ENCODE measurements at places on chromosomes 7 and 10.

- no peak for DNase-seq
Measured at GRCh38 chr10:114779803-114780576, 41.6 kb upstream of the FHIP2A start.

- no peak for DNase-seq
Measured at GRCh38 chr10:119283818-119284217, 76.4 kb downstream of the GRK5 start.

DNA sequence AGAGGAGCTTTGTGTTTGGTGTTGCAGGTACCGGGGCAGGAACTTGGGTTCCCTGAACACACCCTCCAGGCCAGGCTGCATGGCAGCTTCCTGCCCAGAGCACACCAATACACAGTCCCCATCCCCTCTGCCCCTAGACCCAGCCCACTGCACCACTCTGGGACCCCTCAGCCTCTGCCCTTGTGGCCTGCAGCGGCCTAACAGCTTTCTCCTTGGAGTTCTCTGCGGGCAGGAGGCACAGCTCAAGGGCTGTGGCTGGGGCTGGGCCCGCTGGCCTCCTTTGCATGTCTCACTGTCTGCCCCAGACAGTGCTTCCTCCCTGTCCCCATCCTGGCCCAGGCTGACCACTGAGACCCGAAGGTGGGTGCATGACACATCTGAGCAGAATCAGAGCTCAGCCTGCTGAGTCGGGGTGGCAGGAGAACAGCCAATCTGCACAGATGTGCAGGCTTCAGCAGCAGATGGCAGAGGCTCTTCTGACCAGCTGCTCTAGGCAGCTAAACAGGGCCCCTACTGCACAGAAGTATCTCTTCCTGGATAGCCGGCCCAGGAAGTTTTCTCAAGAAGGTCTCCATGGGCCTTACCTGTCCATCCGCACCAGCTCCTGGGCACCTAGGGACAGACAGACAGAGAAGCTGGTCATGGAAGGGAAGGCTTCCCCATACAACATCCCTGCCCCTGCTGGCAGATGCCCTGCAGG, 20.8 kb downstream of the VSIR start:
- DNase-seq: no peak

DNA sequence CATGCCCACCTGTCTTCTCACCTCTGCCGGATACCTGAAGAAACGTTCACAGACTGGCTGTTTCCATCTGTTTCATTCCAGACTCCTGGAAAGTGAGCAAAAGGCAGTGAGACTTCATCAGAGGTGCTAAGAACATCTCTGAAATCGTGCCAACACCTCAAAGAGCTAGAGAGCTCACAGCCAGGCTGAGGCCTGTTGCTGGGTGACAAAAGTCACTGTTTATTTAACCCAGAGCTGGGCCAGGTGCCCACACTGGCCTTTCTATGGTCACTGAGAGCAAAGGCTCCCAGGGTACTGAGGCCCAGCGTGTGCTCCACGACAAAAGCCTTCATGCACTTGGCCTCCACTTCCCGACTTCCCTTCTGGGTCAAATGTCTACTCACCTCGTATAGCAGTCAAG, 3.7 kb upstream of the NANOS1 start:
- DNase-seq: peak; percentile 29

DNA sequence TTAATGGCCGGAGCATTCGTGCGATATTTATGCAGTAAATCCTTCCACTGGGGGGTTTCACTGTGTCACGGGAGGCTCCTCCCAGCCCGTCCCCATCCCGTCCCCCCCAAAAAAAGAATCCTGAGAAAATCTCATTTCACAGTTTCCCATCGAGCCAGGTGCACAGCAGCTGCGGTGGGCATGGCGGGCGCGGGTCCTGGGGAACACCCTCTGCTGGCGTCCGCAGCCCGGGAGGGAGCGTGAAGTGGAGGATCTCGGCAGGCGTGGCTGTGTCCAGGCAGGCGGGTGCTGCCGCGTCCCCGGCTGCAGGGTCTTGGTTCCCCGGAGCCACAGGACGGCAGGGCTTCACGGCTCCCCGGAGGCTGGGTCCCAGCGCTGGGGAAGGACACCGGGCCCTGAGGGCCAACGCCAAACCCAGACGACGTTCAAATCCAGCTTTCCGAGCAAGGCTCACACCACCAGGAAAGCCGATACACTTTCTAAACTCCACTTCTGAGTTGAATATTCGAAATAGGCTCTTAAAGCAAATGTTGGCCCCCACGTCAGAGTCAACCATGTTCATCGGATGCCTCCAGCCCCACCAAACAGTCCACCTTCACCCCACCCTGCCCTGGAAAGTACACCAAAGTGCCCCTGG, 55.7 kb downstream of the PDGFA start:
- DNase-seq: no peak

- no peak for DNase-seq
Measured at GRCh38 chr10:79264942-79265341, 82.3 kb upstream of the PPIF start.

GRCh38 chr7:13055732-13056368, 368.4 kb downstream of the ARL4A start:
- DNase-seq: peak; percentile 18

GRCh38 chr7:154217688-154218340, 165.6 kb downstream of the DPP6 start:
- no peak for DNase-seq

GRCh38 chr7:128727239-128727638, 11.9 kb upstream of the CALU start:
- no peak for DNase-seq

DNA sequence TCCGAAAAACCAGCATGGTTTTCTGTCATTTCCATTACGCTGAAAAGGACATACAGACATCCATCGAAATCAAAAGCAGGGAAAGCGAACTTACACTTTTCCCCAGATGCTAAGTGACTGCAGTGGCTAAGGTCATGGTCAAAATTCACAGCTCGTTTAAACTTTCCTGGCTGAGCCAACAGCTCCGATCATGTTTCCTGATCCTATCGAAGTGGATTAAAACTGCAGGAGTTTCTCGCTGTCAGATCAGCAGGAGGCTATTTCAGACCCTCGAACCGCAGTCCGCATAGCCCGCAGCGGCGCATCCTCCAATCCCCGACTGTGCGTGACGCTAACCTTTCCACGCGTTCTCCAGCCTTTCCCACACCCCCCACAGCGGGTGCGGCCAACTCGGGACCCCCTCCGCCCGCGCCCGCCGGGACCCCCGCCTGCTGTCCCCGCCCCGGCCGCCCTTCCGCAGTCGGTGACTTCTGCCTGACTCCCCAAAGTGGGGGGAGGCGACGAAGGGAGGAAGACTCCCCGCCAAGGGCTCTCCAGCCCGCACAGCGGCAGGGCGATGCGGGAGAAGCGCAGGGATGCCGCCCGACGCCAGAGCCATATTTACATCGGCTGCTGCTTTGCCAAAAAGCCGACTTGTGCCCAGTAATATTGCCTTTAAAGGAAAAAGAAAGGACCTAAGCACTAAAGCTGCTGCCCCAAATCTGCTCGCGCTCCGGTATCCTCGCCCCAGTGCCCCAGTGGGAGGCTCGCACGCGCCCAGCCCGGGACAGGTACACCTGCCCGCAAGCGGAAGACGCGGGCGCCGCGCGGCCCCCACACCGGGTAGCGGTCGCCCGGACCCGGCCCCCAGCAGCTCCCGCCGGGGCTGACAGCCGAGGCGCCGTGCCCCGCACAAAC, 1.2 kb downstream of the PIP4K2A start:
- DNase-seq: no peak

DNA sequence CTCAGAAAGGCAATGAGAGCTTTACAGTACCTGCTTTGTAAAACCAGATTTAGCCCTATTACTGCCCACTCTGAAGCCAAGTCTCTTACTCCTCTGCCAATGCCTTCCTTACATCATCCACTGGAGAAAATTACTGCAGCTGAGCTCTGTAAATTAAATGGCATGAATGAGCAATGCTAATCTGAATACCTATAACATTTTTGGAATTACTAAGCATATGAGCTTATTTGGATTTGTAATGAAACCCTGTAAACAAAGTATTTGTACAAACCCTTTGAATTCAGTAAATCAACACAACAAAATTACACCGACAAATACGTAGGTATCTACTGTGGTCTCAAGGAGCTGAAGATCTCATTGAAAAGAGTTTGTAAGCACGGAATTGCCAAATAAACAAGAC, 12.1 kb upstream of the CCNY start:
- no peak for DNase-seq

GRCh38 chr7:377080-378040, 87.4 kb downstream of the FOXL3 start:
- DNase-seq: no peak

GRCh38 chr7:6531492-6532279, 19.6 kb downstream of the GRID2IP start:
- no peak for DNase-seq

DNA sequence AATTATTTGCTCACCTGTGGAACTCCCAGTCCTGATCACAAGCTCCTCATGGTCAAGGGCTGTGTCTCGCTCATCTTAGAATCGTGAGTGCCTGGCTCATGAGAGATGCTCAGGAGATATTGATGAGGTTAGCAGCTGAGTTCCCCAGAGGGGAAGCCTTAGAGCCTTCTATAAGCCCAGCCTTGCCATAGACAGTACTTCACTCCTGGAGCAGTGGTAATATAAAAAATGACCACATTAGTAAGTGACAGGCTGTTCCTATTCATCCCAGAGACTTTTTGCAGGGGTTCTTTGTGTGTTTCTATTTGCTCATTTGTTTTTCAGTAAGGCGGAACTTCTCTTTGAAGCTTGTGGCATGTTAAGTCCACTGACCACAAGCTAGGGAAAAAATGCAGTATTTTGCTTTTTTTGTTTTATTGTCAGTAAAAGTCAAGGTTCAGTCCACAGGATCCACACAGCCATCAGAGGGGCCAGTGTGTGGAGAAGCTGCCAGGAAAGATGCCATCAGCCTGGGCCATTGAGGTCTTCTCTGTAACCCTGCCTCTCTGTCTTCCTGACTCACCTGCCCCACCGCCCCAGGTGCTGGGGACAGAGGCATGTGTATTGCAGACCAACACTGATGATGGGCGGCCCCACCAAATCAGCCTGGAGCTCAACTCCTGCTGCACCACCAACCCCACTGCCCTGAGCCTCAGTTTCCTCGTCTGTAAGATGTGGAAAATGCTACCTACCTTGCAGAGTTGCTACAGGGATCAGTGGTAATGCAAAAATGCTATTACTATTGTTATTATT, 36.4 kb upstream of the JCAD start:
- no peak for DNase-seq

DNA sequence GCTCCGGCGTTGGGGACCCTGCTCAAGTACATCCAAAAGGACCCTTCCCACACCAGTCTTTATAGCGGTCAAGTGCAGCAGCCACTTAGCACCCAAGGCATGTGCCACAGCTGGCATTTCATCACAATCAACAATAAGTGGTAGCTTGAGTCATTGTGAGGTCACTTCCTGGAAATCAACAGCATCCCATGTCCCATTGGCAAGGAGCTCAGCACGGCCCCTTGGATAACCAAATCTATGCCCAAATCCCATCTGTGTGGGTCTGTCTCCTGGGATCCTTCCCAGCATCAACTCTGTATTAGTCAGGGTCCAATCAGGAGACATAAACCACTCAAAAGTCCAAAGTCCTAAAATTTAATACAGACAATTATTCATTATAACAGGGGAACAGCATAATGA, 27.1 kb downstream of the MDH2 start:
- no peak for DNase-seq

- DNase-seq: no peak
Measured at GRCh38 chr10:132882069-132882951, 60.1 kb downstream of the CFAP46 start.

DNA sequence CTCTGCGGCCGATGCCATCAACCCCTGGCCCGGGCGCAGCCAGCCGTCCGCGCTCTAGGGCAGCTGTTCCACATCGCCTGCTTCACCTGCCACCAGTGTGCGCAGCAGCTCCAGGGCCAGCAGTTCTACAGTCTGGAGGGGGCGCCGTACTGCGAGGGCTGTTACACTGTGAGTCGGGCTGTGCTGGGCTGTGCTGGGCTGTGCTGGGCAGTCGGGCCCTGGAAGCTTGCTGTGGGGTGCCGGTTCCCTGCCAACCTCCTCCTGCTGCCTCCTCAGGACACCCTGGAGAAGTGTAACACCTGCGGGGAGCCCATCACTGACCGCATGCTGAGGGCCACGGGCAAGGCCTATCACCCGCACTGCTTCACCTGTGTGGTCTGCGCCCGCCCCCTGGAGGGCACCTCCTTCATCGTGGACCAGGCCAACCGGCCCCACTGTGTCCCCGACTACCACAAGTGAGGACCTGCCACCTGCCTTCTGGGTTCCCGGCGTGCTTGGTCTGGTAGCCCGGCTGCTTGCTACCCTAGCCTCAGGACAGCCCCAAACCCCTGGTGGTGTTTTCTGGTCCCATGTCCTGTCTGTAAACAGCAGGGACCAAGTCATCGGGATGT, 7.5 kb downstream of the ZYX start:
- DNase-seq: no peak

DNA sequence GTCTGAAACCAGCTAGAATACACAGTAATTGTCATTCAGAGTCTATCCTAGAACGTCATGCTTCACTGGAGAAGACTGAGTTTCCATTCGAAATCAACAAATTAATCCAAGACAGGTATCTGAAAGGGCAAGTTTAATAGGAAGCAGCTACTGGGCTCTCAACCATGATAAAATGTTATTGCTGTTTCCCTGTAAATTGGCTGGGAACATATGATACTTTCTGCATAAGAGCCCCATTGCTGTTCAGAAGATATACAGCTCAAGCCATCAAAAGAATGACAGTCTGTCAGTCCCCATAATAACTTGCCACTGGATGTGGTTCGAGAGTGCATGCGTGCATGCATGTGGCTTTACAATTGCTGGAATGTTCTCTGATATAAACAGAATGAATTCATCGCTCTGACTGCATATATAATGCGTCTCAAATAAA, 129.0 kb downstream of the HIBADH start:
- DNase-seq: no peak

DNA sequence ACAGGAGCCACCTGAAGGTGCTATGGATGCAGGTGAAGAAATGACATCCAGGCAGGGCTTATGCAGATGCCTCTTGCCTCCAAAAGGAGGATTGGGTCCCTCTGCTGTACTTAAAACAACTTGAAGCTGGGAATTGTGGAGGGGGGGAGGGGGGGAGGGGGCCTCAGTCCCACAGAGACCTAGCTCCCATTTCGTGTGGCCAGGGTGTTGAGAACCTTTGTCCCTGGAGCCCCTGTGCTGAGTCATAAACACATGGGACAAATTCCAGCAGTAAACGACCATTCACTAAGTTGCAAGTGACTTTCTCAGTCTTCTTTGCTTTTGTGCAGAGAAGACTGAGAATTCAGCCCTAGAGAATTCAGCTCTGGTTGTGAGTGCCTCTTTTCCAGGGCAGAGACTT, 96.5 kb upstream of the PODXL start:
- DNase-seq: no peak

GRCh38 chr7:95435422-95435780, 573 bp upstream of the PON2 start:
- DNase-seq: no peak

DNA sequence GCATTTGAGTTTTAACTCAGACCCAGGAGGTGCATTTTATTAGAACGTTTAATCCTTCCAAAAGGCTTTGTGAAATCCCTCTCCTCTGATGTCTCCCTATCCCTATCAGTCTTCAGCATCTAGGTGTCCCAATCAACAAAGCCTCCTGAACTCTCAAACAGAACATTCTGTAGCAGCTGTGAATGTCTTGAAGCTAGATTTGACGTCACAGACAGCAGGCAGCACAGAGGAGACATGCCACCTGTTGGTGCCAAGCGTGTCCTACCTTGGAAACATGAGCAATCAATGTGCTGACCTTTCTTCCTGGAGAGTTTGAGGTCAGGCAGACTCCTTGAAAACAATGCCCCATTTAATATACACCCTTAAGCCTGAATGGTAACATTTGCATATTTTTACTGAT, 125.5 kb downstream of the RNLS start:
- DNase-seq: no peak
